ENCODE measurements at places on chromosomes 1 and 21.

GRCh38 chr1:237748171-237748960 is 142.4 kb downstream of the ZP4 start:
- no peak for DNase-seq

DNA sequence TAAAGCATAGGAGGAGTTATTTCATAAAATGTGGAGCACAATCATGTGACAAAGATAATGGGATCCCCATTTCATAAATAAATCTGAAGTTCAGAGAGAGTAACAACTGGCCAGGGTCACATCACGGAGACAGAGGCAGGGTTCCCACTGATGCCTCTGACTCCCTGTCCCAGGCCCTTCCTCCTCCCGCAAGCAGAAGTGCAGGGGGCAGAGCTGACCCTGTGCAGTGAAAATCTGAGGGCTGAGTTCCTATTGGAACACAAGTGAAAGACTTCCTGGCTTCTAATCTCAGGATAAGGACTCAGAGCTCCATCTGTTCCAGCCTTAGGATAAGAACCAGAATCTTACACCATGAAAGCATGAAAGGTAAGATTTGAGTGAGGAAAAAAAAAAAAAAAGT is 22.0 kb downstream of the SELL start:
- DNase-seq = no peak

DNA sequence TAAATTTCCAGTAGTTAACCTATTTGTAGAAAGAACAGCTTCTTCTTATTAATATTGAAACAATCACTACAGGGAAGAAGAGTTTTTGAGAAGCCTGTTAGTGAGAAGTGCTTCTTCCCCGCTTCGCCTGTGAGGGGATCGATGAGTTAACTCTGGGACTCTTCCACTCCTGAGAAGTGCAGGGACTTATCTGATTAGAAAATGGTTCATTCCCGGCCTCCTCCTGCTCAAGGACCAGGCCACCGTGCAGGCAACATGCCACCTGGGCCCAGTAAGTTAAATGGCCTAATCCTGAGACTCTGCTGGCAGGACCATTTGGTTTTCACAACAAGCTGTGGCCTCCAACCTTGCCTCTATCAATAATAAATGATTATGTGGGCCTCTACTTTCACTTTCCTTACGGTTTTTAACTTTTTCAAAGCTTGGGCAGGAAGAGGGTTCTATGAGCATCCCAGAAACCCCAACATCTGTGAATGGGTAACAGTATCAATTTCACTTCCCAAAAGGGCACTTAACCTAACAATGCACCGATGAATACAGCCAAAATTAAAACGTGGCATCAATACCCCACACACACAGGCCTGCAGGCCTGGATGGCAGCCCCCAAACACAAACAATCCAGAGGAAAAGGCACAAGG is 33.1 kb downstream of the SIPA1L2 start:
- no peak for DNase-seq

GRCh38 chr1:151059109-151060006 is at the start of gene CDC42SE1:
Gene CDC42SE1, minus strand, starts transcription at chr1:151059622. Its CDS starts 3,892 bp downstream, at chr1:151055730.
- DNase-seq = peak; percentile 89

DNA sequence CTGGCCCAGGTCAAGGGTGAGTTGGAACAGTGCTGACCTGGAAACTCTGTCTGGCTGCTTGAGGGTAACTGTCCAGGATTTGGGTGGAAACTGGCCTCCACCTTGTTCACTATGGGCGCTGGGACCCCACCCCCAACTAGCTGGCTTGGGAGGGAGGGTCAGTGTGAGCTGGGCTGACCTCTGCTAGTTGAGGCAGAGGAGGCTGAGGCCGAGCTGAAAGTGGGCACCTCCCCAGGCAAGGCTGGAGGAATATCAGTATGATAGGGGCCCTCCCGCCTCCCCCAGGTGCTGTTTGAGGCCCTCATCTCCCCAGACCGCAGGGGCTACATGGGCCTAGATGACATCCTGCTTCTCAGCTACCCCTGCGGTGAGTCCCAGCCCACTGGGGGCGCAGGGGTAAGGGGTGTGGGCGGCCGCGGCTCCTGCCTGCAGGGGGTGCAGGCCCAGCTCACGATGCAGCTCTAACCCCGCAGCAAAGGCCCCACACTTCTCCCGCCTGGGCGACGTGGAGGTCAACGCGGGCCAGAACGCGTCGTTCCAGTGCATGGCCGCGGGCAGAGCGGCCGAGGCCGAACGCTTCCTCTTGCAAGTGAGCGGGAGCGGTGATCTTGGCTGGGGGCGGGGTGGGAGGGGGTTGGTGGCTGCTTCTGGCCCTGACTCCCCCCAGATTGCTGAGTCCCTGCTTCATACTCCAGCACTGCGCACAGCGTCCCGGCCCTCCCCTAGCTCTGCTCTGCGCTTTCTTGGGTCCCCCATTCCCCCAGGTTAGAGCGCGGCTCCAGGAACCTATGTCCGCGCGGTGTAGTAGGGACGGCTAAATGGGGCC is 22.9 kb downstream of the PTPRU start:
- DNase-seq = no peak

- DNase-seq = no peak
These were observed 210.0 kb downstream of the HLX start for GRCh38 chr1:221089273-221089672.

DNA sequence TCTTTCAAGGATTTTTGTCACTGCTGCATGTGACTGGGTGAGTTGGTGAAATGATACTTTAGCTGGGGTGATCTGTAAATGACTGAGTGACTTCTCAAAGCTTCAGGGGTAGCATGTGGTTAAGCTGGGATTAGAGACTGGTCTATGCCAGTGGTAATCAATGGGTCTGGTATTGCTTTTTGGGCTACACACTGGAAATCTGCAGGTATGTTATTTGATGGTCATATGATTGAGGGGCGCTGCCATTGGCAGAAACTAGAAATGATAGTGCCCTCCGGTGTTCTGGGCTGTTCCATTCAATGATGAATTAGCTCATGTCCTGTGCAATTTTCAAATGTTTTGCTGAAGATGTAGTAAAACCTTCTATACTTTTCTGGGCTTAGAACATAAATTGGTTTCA is 39.7 kb upstream of the DNAJC6 start:
- DNase-seq = no peak

DNA sequence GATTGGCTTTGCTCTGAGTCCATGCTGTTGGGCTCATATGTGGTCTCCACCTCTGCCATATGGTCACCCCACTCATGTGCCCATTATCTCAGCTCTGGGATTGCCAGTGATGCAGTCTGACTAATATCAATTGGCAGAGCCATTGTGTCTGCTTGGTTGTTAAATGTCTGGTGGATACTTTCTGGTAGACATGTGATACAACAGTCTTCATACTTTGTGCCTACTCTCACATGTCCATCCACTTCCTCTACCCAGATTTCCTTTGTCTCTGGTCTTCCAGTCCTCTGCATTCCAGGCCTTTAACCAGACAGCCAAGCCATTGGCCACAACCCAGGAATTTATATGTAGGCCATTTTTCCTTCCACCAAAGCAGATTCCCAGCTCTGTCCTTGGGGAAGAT is 30.8 kb upstream of the DIPK1A start:
- DNase-seq = no peak

Data from CD4-positive, alpha-beta T cell treated with Interferon alpha-2 for 1 hour (primary cell).